Aorta (tissue), 5 donors: ENCODE measurements at places on chromosomes 4 and X. TPM values are rescaled to one million over a fixed set of nuclear protein-coding genes. Genes with fewer than 3 reads are reported as not detected.

GRCh38 chr4:17664755-17665154 is 50.3 kb downstream of the MED28 start:
- DNase-seq = no peak

NEXMIF gene
- total RNA-seq = 4.1 TPM

EGFL6 gene
- 0.23 TPM for total RNA-seq

DNA sequence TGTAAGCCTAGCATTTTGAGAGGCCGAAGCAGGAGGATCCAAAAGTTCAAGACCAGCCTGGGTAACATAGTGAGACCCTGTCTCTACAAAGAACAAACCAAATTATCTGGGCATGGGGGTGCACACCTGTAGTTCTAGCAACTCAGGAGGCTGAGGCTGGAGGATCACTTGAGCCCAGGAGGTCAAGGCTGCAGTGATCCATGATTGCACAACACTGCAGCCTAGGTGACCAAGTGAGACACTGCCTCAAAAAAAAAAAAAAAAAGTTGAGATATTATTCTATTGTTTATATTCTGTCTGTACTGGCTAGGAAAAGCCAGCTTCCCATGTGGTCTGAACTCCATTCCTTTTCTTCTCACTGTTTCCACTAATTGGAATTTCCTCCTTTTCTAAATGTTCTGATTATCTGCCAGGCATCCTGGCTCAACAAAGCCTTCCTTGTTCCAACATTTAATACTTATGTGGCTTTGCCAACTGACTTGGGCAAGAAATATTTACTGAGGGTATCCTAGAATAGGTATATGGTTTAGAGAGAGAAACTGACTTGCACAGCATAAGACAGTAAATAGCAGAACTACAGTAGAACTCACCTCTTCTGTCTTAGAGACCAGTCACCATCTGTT is 175.2 kb upstream of the ADAMTS3 start:
- DNase-seq = no peak

CT45A6 gene
- not detected for total RNA-seq

CT47C1 gene
- total RNA-seq = not detected

SSX4 gene
- total RNA-seq = not detected

GRIA2 gene
- 19.2 TPM for total RNA-seq

GRCh38 chr4:1928356-1929239 is 57.4 kb downstream of the NSD2 start:
- no peak for DNase-seq

- DNase-seq = no peak
Measured at GRCh38 chrX:66163849-66164411, at the start of gene HEPH. Gene HEPH, plus strand, starts transcription at chrX:66164247. Its CDS starts 6,324 bp downstream, at chrX:66170571.

- no peak for DNase-seq
Measured at GRCh38 chr4:40316782-40317635, 18.1 kb upstream of the CHRNA9 start.

GRCh38 chr4:190020790-190021717 is 6.0 kb downstream of the FRG2 start:
- peak; percentile 43 for DNase-seq

DNA sequence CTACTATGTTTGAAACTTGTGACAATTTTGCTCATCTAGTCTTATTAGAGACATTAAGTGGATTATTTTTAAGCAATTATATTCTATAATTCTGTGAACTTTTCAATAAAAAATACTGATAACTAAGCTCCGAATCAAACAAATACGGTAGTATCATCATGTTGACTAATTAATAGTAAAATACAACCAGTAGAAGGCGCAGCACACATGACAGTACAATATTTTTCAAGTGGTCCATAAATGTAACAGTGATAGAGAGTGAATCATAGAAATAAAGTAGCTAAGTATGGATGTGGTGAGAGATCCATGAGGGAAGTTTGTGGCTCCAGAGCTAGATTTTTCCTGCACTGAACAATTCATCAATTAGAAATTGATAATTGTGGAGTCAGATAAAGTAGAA is 666.2 kb downstream of the KCTD8 start:
- no peak for DNase-seq

DNA sequence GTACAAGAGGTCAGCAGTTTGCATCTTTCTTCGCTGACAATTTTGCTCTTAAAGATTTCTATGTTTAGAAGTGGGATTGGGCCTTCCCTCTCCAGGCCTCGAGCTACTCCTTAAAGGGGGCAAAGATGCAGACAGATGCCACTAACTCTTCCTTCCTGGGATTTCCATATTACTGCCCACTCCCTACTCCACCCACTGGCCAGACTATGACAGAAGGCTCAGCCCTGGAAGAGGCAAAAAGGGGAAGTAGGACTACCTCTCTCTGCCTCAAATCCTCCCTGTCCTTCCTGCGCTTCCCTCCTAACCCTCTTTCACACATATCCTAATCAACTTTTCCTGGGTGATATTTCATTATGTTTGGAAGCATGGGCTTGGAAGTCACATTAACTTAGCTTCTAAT is 58.3 kb downstream of the EVC2 start:
- no peak for DNase-seq

MMRN1 gene
- 24.5 TPM for total RNA-seq

MAGEB2 gene
- total RNA-seq = not detected

GRCh38 chr4:173565281-173565680 is 35.3 kb upstream of the HAND2 start:
- DNase-seq = no peak

RRH gene
- 0.27 TPM for total RNA-seq

CLNK gene
- 0.26 TPM for total RNA-seq

DNA sequence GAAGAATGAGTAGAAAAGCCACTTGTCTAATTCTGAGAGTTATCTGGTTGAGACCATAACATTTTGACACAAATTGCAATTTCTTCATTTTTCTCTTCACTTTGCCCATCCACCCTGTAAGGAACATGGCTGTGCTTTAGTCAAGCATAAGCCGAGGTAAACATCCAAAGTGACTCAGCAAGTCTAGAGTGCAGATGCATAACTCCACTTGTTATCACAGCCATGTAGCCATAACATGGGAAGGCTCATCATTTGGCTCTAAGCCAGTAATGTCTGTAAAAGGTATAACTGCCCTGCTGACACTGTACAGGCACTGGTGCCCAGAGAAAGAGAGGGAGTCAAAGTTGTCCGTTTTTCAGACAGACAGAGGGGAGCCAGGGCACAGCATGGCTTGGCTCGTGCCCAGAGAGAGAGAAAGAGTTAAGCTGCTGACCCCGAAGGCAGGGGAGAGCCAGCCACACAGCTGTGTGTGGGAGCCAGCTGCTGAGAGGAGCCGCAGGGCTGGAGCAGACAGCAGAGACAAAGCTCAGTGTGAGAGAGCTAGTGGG is 76.9 kb upstream of the EXOC1L start:
- DNase-seq = no peak

- DNase-seq = no peak
Measured at GRCh38 chrX:152637649-152638442, at the start of gene GABRQ. Gene GABRQ, plus strand, starts transcription at chrX:152637895. Its CDS starts 308 bp downstream, at chrX:152638203.

DNA sequence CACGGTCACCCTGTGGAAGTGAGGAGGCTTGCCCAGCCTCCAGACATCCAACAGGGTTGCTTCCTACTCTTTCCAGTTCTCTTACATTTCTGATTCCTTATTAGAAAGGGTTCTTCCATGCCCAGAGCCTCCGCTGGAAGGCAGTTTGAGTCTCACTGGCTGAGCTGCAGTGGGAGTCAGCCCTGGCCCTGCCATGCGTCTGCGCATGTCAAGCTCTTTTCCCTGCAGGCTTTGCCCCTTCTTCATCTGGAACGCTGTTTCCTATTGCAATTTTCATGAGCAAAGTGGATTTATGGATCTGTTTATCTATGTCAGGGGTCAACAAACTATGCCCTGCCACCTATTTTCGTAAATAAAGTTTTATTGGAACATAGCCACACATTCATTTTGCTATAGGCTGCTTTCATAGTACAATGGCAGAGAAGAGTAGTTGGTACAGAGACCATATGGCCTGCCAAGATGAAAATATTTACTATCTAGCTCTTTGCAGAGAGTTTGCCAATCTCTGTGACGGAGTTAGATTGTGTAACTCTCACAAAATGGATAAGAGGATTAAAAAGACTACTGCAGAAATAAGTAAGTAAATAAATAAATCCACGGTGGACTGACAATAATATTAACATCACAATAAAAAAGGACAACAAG is 3.9 kb upstream of the CHRNA9 start:
- no peak for DNase-seq

MGARP gene
- total RNA-seq = 3.7 TPM

MAGEB6B gene
- not detected for total RNA-seq

DNA sequence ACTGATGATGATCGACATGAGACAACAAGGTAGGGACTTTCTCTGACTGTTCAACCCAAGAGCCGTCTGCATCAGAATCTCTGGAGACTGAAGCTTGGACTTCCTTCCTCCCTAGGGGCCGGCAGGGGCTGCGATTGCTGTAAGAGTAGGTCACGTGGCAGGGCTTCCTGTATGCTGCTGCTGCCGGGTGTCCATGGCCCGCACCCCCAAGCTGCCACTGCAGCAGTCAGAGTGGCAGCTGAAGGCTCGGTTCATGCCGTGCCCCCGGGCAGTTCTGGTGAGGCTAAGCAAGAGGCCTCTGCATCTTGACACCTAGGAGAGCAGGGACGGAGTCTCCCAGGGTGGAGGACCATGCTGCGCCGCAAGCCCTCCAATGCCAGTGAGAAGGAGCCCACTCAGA is at the start of gene SASH3:
Gene SASH3 (plus strand): TSS at position 203 of the 400 bp plus-strand sequence. CDS start 149 bp downstream, at position 352.
- peak; percentile 75 for DNase-seq

FAM241A gene
- 8.9 TPM for total RNA-seq

TASL gene
- 3.2 TPM for total RNA-seq

TBX22 gene
- total RNA-seq = not detected

- no peak for DNase-seq
Measured at GRCh38 chr4:47711183-47711582, 126.7 kb downstream of the CORIN start.

GRCh38 chr4:84680956-84681355 is 98.0 kb downstream of the CDS1 start:
- DNase-seq = no peak

UGT2A3 gene
- total RNA-seq = not detected

DNA sequence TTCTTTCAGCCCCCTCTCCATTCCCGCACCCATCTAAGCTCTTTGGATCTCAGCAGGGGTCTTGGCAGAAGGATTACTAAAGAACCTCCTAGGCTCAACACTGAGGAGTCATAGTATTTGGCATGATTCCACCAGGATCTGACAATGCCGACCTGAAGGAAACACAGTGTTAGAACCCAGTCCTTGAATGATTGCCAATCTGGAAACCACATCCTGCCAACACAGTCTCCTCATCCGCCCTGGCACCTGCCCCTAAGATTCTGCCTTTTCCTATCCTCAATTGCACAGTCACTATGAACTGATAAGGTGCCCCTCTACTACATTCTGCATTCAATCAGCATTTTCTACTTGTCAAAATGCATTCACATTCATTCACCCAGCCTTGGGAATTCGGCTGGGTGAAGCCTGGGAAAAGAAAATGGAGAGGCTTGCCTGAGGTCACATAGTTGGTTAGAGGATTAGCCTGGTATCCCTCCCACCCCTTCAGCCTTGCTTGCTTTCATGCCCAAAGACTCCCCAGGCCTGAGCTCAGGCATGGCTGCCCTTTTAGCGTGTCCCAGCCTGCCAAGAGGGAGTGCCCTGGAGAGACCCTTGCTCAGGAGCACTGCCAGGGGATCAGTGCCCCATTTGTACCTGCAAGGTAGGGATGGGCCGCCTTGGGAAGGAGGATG is 2.2 kb upstream of the CLDN2 start:
- no peak for DNase-seq
